ENCODE measurements at places on chromosomes 7 and 10.
A peak's percentile ranks its signal among the peaks of the same experiment; 100 is the strongest.

DNA sequence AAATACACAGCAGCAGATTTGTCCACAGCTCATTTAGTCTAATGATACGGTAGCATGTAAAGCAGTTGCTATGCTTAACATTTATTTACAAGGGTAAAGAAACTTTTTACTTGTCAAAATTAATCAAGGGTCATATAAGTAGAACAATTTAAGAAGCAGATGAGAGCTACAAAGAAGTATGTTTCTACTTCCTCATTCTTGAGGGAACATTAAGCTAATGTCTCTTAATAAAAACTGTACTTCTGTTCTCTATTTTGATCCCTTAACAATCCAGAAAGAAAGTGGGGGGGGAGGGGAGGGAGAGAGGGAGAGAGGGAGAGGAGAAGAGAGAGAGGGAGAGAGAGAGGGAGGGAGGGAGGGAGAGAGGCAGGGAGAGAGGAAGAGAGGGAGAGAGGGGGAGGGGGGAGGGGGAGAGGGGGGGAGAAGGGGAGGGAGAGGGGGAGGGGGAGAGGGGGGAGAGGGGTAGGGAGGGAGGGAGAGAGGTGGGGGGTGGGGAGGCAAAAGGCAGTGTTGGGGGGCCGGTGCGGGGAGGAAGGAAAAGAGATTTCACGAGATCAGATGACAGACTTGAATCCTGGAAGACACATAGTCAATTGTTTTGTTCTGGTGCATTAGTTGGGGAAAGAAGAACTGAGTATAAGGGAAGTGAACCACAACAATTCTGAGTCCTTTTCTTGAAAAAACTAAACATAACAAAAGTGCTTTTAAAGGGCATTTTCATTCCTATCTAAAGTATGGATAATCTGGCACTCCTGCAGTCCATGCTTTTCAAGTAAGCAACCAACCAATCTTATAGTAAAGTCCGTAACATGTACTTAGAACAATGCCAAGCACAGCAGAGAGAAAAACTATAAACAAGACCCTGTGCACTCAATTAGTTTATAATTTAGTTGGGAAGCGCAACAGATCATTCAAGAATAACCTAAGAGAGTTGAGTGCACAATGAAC is 128.0 kb downstream of the USP6NL start:
- no peak for DNase-seq

DNA sequence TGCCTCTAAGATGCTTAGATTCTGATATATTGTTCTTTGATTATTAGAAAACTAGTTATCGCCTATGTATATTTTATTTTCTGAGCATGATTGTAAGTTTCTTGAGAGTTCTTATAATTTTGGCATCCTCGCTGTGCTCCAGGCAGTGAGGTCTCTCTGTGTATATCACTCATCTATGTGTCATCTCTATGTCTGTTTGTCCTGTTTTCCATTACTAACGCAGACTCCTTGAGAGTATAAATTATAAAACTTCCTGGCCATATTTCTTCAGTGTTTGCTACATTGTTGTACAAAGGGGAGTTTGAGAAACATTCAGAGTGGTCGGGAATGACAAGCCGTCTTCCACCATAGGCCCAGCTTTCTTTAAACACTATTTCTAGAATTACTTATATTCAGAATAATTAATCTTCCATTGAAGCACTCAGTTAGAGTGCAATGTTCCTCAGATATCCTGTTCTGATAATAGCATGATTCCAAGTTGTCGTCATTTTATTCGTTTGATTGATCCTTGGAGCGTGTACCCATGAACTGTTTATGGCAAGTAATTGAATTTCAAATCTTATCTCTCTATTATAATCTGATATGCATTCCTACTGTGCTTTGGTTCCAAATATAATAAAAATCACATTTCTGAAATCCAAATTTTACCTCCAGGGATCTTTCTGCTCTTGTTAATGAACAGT is 206.6 kb downstream of the BAMBI start:
- no peak for DNase-seq

GRCh38 chr10:132346806-132347205 is 14.8 kb downstream of the LRRC27 start:
- peak; percentile 35 for DNase-seq

DNA sequence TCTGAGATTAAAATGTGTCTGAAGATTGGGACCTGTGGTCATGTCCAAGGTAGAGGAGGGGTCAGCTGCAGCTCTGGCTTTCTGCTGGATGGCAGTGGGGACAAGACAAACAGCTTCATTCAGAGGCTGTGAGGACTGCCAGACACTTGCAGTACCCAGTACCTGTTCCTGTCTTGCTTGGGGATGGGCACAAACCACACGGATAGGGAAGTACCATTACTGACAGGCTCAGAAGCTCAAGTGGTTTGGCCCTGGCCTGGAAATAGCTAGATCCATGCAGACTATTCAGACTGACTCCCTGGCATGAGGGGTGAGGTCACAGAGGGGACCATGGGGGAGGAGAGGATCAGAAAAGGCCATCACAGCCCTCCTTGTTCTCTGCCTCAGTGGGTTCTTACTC is 56.0 kb upstream of the COMTD1 start:
- no peak for DNase-seq

DNA sequence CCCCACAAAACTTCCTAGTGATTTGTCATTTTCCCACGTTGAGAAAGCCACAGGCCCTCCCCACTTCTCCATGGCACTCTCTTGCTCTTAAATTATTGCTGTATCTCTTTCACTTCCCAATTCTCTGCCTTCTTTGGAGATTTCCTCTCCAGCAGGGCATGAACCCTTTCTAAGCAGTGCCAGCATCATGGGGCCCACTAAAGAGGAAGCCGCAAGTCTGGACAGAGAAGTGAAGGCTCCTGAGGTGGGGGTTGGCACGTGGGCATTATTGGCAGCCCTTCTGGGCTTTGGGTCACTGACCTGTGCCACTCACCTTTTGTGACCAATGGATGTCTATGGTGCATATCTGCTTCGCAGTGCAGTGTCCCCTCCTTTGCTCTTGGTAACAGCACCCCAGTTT is 97.7 kb upstream of the TCF7L2 start:
- peak; percentile 58 for DNase-seq

DNA sequence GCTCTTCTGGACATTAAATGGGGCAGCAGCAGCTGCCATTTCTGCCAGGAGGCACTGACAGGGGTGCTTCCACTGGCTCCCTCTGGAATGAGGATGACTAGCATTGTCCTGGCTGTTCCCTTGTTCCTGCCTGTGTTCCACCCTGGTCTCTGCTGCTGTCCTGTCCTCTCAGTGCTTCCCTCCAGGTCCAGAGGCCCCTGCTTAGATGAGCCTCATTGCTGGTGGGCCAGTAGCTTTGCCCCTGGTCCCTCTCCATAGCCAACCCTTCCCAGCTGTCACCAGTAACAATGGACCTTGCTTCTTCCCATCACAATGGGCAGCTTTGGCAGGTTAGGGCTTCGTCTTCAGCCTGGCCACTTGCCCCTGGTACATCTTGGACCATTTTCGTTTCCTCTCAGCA is 561.1 kb downstream of the TCERG1L start:
- DNase-seq = no peak

DNA sequence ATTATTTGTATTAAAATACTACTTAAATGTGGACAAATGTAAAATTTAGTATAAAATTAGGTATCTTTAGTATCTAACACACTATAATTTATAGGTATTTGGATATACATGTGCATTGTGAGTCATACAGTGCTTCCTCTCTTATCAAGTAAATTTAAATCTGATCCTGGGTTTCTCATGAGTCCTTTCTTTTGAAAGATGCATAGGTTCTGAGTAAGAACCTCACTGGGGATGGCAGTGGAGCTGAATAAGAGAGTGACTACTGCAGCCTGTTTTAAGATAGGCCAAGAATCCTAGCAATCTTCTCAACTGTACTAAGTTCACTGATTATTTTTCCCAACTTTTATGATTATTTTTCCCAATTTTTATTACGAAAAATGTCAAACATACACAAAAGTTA is 16.2 kb downstream of the CEP55 start:
- DNase-seq = no peak

- DNase-seq = peak; percentile 87
Observed at GRCh38 chr10:30529373-30529998, 95.5 kb downstream of the MAP3K8 start.

GRCh38 chr7:7902845-7903244 is 65.8 kb upstream of the GLCCI1 start:
- DNase-seq = no peak

DNA sequence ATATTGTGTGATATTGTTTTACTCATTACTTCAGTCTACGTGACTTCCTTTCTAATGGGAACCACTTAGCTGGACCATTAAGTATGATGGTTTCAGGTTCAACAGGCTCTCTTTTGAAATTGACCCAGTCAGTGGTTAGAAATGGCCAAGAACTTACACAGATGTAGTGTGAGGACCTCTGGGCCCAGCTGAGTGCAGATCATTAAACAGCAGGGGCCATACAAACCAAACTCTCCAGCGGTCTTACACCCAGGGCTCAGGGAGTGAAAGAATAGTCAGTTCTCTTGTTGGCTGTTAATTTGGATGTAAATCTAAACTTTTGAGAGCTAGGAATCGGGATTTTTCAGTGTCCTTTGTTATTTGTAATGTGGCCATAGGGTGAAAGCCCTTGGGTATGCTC is 107.3 kb downstream of the CELF2 start:
- DNase-seq = no peak

- no peak for DNase-seq
Observed at GRCh38 chr10:34653530-34653929, 161.6 kb downstream of the PARD3 start.

DNA sequence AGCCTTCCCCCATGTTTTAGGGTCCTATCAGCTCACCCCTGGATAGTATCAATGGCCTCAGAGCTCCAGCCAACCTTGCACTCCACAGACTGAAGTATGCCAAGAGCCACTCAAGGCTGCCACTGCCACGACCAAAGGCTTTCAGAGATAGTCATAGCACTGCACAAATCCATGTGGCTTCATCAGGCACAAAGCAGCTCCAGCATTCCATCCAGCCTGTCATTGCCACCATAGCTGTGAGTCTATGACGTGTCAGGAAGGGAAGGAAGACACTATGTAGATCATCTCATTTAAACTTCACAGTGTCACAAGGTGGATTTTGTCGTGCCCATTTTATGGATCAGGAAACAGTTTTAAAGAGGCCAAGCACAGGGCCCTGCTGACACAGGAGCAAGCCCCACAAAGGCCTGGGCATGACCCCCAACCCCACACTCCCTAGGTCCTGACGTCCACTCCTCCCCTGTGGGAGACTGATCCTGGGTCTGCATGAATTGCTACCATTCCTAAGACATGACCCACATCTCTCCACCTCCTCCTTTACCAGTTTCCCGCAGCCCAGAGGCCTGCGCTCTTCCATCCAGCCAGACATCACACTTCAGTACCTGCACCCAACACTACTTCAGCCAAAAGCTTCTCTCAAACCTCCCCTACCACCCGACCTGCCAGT is 119.4 kb downstream of the DIP2C start:
- DNase-seq = no peak
